ENCODE measurements at places on chromosomes 1 and 21.
A peak's percentile ranks its signal among the peaks of the same experiment; 100 is the strongest.

- DNase-seq = peak; percentile 12
These were observed 28.5 kb downstream of the ECE1 start for GRCh38 chr1:21261551-21262292.

DNA sequence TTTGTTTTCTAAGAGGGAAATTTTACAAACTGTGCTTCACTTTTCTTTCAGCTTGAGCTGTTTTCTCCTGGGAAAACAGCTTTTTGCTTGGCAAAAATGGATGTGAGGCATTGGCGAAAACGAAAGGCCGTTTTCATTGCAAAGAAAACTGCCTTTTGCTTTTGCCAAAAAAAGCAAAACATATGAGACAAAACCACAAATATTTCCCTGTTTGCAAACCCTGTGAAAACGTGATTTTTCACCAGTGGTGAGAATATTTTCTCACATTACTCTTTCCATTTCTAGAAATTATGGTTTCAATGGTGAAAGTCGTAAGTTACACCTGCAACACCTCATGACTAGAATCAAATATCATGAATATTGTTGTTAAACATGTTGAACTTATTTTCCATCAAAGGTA, 74.0 kb upstream of the ZBTB18 start:
- DNase-seq = no peak

DNA sequence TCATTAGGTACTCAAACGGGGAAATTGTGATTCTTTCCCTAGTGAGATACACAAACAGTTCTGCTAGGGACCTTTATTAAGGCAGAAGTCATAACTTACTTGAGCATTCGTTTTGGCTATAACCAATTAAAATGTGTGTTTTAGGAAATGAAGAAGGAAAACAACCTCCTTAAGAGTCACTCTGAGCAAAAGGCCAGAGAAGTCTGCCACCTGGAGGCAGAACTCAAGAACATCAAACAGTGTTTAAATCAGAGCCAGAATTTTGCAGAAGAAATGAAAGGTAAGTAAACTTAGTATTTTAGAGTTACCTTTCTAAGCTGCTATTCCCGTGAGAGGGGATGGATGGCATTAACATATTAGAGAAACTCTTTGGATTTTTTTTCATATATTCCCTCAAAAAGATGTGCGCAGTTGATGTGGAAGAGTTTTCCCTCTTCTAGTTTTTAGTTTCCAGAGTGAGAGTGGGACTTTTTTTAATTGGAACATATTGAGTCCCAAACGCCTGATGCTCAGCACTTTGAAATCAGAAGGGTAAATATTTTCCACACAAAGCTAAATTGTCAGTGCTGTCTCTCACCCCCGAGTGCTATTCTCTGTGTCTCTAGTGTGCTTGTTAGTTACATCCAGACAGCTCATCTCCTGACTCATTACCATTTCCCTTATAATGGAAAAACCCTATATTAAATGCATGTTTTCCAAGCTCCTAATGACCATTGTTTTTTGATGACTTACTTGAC, 34.9 kb downstream of the CENPF start:
- DNase-seq = no peak

DNA sequence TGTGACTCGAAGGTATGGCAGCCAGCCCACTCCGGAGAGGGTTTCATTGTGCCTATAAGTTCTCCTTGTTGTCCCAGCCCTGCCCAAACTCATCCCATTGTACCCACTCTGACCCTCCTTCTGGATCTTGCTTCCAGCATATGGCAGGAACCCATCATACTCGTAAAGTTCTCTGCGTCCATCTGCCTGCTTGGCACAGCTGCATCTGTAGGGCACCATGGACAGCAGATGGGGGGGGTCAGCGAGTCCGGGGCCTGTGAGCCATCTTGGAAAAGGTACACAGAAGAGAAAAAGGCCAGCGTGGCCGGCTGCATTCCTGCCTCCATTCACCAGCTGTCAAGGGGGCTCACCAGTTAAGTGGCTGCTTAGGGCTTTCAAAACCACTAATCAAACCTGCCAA, 94.9 kb upstream of the IGSF21 start:
- DNase-seq = no peak

DNA sequence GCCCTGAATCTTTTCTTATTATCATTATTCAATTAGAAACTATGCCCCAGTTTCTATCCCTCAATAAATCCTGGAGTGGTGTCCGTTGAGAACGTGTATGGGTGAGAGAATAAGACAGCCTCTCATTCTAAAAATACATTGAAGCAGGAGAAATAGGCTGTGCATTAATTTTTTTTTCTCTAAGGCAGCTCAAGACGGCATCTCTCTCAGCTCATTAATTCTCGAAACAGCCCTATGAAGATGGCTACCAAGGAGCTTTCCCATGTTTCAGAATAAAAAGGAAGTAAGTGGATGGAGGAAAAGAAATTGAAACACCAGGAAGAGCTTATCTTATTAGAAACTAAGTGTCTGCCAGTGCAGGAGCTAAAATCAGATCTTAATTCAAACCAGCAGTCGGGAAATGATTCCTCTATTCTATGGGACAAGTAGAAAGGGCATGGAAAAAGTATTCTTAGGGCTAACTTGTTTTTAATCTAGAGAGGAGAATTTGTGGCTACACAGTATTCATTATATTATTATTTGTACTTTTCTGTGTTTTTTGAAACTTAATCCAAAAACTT, 347.1 kb upstream of the PLD5 start:
- no peak for DNase-seq

- DNase-seq = no peak
These were observed 2.5 kb downstream of the WNT9A start for GRCh38 chr1:227944931-227945890.

DNA sequence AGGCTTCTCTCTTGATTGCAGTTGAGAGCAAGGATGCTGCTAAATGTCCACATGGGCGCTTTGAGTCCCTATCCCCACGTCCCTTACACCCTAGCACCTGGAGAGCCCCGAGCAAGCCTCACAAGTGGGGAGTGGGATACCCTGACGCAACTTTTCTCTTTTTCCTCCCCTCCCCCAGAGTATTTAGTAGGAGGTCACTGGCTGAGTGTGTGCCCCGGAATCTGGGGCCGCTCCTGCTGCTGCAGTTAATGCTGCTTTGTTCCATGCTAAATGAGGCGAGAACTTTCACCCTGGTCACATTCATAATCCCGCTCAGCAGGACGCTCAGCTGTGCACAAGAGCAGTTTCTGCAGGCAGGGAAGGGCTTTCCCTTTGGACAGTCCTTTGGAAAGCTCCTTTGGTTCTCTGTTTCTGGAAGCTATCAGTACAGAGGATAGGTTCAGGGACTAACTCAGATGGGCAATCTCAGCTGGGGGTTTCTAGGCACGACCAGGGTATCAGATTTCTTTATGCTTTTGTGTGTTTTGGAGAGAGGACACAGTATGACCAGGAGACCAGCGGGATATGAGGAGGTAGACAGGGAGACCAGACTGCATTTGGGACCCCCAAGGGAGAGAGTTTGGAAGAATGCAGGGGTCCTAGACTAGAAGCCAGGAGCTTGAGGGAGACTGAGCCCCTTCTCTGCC, 75.9 kb downstream of the NOS1AP start:
- no peak for DNase-seq

GRCh38 chr1:2151252-2151651, 43.3 kb downstream of the FAAP20 start:
- DNase-seq = no peak

GRCh38 chr1:209490013-209490412, 93.5 kb upstream of the CAMK1G start:
- no peak for DNase-seq

GRCh38 chr21:21174676-21175075, 176.5 kb downstream of the NCAM2 start:
- DNase-seq = no peak

DNA sequence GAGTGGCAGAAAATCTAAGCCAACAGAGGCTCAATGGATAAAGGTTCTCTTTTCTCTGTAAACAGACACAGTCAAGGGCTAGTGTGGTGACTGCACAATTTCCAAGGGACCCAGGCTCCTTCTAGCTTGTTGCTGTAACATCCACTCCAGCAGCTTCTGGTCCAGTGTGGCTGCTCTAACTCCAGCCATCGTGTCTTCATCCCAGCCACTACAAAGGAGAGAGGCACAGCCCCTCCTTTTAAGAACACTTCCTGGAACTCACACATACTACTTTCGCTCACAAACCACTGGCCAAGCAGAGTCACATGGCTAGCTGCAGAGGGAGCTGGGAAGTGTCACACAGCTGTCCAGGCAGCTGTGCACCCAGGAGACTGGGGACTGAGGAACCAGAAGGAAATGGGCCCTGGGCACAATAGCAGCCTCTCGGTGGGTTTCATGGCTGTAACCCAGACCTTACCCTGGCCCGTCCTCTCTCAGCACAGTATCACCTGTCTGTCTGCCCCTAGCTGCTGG, 188.6 kb upstream of the VAMP3 start:
- no peak for DNase-seq

DNA sequence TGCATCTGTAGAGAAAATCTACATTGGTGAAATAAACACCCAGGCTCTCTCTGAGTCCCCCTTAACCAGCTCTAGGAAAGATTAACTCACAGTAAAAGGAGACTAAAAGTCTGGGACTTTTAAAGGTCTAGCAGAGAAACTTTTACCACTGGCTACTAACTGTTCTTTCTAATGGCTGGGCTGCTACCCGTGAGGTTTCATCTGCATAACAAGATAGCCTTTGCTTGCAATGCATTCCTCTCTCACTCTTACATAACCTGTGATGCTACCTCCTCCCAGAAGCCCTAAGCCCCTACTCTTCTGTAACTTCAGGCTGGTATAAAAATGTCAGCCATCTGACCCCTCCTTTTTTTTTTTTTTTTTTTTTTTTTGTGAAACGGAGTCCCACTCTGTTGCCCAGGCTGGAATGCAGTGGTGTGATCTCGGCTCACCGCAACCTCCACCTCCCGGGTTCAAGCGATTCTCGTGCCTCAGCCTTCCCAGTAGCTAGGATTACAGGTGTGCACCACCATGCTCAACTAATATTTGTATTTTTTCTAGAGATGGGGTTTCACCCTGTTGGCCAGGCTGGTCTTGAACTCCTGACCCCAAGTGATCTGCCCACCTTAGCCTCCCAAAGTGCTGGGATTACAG, 344.2 kb downstream of the RGS7 start:
- DNase-seq = no peak

DNA sequence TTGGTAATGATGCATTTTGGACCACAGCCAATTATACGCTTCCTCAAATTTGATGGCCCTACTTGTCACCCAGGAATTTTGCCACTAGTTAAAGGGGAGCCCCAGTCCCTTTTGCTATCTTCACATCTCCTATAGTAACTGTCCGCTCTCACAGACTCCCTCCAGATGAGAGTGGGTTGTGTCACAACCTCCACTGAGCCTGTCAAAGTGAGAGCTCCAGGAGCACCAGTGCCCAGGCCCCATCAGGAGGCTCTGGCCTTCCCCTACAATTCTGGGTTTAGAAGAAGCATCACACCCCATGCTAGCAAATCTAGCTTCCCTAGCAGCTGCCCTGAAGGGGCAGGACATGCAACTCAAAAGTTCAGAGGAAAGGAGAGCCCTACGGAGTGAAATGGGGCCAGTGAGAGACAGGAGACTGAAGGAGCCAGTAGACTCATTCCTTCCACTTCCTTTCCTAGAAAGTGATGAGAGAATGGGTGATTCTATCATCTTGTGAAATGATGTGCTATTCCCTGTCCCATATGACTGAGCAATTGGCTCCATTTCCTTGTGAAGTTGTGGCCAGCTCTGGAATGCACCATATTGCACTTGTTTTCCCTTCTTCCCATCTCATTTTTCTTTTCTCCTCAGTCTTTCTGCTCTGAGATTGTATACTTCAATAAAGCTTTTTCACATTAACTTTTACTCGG, 541.3 kb downstream of the DPYD start:
- no peak for DNase-seq

Data from activated naive CD4-positive, alpha-beta T cell treated with Interleukin-2 at 50 U/mL for 16 hours (primary cell).